ENCODE measurements at places on chromosomes 13 and 19.

- no peak for DNase-seq
Observed at GRCh38 chr19:48287748-48288147, 17.9 kb downstream of the ZNF114 start.

DNA sequence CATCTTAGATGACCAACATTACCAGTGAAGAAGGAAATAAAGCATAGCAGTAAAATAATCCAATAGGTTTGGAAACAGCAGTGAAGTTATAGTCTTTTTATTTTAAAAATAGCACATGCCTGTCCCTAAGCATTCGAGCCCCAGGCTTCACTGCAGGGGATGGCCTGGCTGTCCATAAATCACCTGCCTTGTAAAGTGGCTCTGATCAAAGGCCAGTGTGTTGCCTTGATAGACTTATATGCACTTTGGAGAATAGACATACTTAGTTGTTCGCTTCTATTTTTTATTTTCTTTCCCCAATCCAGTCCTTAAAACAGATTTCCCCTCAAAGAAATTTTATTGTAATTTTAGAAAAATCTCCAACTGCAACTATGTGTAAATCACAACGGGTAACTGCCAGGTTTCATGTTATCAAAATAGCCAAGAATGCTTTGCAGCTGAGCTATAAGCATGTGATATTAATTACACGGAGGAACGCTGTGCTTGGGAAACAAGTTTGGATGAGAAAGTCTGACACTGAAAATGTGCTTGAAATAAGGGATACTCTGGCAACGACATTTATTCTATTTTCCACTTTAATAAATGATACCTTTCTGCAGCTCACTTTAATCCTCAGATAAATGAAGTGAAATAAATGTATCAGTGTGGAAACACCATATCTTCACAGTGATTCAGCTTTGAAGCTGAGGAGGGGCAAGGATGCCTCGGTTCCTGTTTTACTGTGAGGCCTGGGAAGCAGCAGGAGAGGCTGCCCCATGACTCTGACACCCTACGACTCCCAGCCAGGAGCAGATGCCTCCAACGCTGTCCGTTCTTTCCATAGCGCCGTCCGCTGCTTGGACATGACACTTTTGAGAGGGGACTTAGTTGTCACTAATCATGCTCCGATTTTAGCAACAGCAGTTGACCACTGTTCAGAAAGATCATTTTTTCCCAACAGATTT, 5.5 kb upstream of the METTL21C start:
- no peak for DNase-seq

DNA sequence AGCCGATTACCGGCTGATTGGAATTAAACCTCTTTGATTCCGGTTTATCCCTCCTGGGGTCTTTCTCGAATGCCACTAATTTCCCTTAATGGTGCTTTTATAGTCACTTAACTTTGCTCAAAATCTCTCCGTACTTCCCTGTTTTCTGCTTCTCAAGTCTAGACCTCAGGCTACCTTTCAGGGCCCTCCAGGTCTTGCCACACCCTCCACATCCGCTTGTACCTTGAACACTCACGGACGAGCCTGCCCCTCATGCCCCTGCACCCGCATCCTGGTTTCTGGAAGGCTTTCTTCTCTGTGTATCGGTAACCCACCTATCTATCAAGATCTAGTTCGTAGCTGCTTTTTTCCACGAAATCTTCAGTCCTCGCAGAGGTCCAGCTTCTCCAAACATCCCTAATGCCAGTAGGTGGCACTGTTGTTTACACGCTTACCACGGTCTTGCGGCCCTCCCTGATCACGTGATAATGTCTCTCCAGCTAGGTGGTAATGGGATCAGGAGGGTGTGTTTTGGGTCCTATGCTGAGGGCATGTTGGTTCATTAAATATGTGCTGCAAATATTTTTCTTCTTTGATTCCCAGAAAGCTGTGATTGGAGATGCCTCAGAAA, 13.8 kb downstream of the ATP12A start:
- DNase-seq, result no peak

- no peak for DNase-seq
Observed at GRCh38 chr13:109884462-109884861, 98.1 kb upstream of the IRS2 start.

DNA sequence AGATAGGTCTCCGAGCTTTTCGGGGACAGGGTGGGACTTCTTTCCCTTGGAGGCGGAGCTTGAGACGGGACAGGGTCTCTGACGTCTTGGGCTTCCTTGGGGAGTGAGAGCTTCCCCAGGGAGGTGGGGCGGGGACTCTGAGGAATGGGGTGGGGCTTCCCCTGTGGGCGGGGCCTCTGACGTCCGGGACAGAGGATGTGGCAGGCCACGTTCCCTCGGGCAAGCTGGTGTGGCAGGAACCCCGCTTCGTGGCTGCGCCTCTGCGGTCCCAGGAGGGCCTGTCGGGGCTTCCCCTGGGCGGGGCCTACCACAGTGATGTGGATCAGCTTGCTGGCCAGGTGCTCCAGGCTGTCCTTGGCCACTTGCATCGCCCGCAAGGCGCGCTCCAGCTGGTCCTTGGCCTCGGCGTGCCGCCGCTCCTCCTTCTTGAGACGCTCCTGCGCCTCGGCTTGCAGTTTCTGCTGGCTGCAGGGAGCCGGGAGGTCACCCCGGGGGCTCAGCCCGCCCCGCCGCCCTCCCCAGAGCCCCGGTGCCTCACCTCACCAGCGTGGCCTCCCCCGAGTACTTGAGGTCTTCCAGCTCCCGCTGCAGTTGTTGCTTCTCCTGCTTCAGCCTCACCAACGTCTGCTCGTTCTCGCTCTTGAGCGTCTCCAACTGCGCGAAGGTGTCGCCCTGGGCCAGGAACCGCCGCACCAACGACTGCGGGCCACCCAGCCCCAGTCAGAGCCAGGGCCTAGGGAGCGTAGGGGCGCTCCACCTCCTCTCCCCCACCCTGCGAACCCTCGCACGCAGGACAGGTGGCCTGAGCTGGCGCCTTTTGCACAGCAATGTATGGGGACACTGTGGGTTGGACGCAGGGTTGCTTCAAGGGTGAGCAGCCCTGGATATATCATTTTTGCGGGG, 3.3 kb upstream of the RGL3 start:
- no peak for DNase-seq

DNA sequence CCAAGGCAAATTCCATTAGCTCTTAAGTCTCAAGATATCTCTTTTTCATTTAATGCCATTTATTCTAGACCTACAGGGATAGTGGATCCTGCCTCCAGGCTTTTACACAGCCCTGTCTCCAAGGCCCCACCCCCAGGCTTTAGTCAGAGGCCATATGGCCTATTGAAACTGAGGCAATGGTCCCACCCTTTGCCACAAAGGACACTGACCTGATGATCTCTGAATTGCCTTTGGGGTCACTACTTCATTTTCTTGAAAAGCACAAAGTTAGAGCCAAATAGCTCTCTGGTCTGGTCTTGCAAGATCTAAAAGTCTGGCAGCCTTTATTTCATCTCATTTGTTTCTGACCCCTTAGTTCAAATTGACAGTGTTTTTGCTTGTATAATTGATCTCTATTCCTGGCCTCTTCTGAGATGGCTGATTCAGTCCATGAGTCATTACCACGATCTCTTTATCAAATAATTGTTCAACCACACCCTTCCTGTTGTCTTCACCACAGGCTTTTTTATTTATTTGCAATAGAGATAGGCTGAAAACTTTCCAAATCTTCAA, 209.8 kb downstream of the FGF14 start:
- no peak for DNase-seq

DNA sequence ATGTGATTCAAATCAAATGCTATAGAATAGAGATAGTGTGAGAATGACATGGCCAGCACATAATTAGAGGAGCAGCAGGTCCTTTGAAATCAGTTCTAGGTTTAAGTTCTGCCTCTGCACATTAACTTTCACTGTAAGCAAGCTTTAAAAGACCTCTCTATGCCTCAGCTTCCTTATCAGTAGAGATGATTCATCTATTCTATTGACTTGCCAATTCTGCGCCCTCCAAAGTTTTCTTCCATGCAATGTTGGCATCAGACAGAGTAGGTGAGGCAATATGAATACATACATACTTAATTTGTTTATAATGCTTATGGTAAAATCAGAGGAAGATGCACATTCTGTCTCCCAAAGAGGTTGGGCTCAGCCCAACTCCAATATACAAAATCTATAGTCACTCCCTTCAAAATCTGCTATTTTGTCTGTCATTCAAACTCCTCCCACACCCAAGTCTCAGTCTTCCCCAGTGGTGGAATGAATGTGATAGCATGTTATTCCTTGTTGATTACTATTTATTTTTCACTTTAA, 525.5 kb downstream of the RFC3 start:
- no peak for DNase-seq

GRCh38 chr19:4414144-4414799, 11.8 kb downstream of the CHAF1A start:
- DNase-seq, result no peak

- DNase-seq, result no peak
Observed at GRCh38 chr19:30692181-30692811, 320.1 kb downstream of the ZNF536 start.

DNA sequence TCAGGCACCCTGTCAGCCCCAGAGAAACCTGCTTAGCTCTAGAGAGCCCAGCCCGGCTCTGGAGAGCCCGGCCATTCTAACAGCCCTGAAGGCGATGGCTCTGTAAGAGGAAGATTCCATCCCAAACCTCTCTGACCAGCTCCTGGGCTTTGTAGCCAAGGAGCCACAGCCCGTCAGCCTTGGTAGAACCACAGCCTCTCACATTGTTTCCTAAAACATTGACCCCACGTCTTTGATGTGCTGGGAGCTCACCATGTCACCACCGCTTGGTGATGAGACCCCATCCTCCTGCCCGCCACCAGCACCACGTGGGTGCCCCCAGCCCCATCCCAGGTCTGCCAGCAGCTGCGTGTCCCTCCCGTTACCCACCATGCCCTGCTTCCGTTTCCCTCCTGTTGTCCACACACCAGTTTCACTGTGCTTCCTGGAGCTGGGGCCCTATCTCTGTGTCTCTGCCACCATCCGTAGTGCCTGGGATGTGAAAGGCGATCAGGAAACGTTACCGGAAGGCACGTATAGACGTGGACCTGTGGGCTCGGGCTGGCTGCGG, 94.2 kb upstream of the MCF2L start:
- no peak for DNase-seq

DNA sequence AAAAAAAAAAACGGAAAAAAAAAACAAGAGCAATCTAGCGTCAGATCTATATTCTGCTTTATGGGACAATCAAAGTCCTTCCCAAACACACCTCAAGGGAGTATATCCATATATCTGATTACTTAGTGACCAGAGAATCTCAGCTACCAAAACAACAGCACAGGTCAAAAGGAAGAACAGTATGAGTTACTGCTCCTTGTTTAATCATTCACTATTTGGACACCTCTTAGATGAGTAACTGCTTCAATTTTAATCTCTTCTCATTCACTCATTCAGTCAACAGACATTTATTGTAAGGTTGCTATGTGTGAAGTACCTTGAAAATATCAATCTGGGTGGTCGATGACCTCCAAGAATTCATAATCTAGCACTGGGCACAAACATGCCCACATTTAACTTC, 193.2 kb downstream of the IRS2 start:
- DNase-seq, result no peak

- no peak for DNase-seq
Observed at GRCh38 chr19:16370641-16371391, 46.2 kb downstream of the KLF2 start.

DNA sequence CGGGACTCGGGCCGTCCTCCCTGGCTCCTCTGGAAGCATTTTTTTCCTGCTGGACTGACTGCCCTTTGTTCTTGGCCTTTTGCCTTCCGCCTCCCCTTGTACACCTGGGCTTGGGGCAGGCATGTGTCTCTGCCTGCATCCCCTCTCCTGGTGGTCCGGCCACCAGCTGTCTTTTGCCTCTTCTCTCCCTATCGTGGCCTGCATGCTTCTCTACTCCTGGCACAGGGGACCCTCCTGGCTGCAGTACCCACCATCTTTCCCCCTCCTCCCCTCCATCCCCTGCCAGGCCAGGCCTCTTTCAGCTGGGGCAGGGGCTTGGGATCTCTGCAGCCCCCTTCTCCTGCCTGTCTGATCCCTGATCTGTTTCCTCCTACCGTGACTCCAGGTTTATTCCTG, 12.1 kb downstream of the WTIP start:
- no peak for DNase-seq

GRCh38 chr13:29743201-29743786, 107.1 kb downstream of the UBL3 start:
- DNase-seq, result no peak

- DNase-seq, result no peak
Observed at GRCh38 chr19:13782537-13782936, 8.3 kb downstream of the C19orf53 start.

- DNase-seq, result no peak
Observed at GRCh38 chr13:22961835-22962537, 218.8 kb upstream of the SGCG start.

GRCh38 chr19:43820098-43820883, 6.8 kb upstream of the ZNF283 start:
- DNase-seq, result no peak

- DNase-seq, result no peak
Observed at GRCh38 chr13:75643182-75643581, 7.1 kb downstream of the LMO7 start.

GRCh38 chr13:52405369-52405766, 604 bp downstream of the THSD1 start:
- DNase-seq, result no peak

- DNase-seq, result no peak
Observed at GRCh38 chr19:29079356-29080032, 133.5 kb downstream of the UQCRFS1 start.

DNA sequence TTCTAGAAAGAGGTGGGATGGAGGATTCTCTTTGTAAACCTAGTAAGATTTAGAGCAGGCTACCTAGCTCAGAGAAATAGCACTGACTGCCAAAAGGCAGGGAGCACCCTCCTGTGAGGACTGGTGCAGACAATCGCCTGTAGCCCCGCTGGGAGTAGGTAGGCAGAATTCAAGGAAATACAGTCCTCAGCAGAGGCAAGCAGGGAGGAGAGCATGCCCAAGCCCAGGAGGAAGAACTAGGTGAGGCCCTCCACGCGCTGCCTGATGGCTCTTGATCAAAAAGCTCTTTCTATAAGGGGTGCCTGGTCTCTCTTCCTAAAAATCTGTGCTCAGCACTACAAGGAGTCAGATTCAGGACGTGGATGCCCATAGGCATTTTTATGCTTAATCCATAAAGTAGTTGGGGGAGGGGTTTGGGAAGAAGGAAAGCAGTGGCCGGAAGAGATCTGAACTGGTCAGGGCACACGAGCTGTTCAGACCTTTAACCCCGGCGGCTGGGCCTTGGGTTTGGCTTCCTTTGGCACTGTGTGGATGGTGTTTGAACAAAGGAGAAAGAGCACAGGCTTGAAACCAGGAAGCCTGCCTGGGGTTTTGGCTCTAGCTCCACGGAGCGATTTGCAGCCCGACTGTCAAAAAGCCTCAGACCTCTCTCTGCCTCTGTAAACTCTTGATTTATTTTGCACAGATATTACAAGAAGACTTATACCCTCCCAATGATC, 320.6 kb downstream of the FOXO1 start:
- DNase-seq, result no peak

DNA sequence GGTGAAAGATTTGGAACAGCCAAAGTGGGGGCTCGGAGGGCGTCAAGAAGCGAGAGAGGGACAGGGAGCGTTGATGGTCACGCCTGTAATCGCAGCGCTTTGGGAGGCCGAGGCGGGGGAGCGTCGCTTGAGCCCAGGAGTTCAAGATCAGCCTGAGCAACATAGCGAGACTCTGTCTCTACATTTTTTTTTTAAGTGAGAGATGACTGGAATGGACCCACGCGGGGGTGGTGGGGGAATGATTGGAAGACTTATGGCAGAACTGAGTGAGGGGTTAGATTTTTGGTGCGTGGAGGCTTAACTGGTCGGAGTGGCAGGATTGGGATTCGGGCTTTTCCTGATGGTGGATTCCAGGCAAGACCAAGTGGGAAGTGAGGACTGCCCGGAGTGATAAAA, 725 bp downstream of the PSMD8 start:
- DNase-seq, result no peak

GRCh38 chr13:30108913-30109237, 198.5 kb downstream of the KATNAL1 start:
- peak; percentile 75 for DNase-seq

All from NCI-H1417 treated with DMSO at 0.1 percent for 48 hours (cell line).